Renal cortex interstitium (tissue), 15 donors: ENCODE measurements at places on chromosomes 6 and 20. TPM values are rescaled to one million over a fixed set of nuclear protein-coding genes. Genes with fewer than 3 reads are reported as not detected.

- no peak for DNase-seq
Measured at GRCh38 chr6:99297415-99297814, 52.1 kb downstream of the FAXC start.

The LTB gene
- polyA plus RNA-seq = 0.53 TPM

The SLC22A2 gene
- polyA plus RNA-seq = 15.0 TPM

- no peak for DNase-seq
Measured at GRCh38 chr20:36334281-36335205, 28.4 kb downstream of the DLGAP4 start.

The SLC16A10 gene
- polyA plus RNA-seq = 25.5 TPM

DNA sequence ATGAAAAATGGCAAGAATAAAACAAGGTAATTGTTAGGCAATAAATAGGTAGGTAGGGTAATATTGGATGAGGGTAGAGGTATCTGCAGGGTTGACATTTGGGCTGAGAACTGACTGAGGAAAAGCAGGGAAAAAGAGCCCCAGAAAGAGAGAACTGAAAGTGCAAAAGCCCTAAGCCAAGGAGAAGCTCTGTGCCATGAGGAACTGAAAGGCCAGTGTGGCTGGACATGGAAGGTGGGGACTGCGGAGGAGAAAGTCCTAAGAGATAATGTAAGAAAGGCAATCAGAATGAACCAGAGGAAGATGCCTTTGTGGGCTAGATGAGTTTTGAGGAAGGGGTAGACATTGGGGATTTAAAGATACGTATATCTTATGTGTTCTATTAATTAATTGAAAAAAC is 9.9 kb upstream of the HIVEP2 start:
- DNase-seq = no peak

The SLC24A3 gene
- polyA plus RNA-seq = 4.8 TPM

DNA sequence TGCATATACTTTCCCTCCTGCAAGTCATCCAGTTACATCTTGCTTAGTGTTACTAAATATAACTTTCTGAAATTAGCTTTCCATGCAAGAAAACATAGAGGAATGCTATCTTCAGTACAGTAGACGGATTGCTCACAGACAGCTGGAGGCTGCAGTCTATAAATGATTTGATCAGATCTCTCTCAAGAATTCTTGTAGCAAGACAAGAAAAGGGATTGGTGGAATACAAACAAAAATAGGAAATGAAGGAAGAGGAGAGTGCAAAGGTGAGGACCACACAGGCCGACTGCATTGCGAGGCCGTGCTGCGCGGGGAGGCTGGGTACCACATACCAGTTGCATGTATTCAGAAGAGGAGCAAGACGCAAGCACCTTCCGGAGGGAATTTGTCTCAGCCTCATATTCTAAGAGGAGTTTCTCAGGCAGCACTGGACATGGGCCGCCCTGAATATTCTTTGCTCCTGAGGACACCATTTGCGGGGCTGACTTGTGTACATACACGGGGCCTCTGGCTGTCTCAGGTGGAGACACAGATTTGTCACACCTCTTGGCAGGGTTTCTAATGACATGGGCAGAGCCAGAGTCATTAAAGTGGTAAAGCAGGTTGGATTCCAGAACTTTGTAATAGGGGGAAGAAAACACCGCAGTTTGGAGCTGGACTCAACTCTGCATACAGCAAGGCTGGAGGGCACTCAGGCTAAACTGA is 22.7 kb upstream of the KIF25 start:
- no peak for DNase-seq

DNA sequence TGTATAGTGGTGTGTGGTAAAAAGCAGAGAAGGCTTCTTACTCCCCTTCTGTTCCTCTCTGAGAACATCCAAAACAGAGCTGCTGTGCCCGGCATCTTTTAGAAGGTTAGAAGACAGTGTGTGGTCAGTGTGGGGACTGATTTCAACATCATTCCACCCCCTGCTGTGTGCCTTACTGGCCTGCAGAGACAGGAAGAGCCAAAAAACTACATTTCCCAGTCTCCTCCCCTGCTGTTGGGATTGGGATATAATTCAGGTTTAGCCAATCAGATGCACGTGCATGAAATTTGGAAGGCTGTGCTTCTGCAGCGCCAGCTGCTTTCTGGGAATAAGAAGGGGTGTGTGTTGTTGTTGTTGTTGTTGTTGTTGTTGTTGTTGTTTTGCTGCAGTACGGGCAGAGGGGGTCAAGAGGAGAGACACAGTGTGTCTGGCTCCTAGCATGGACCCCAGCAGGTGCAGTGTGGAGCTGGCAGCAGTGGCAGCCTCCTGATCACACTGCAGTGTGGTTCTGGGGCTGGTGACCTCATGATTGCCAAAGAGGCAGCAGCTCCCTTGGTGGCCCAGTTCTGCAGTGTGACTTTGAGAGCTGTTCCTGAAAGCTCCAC is 74.7 kb downstream of the MRPL14 start:
- DNase-seq = no peak

DNA sequence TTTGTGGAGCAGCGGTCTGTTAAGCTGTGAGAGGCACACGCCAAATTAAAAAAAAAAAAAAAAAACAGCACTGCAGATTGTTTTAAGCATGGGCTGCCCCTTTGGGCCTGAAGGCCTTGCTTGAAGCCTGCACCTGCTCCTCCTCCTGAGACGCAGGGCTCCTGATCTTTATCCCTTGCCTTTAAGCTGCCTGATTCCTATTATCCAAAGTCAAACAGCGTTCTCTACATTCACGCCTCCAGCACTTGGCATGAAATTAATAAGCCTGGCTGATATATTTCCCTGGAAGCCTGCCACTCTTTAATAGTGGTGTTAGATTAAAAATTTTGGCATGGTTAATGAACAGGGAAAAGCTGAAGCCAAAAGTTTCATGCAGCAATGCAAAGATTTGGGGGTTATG is 163.9 kb downstream of the FAXC start:
- no peak for DNase-seq

- no peak for DNase-seq
Measured at GRCh38 chr6:109117346-109118035, 22.2 kb downstream of the CEP57L1 start.

The BHLHE23 gene
- not detected for polyA plus RNA-seq

The TNF gene
- polyA plus RNA-seq = 0.18 TPM

DNA sequence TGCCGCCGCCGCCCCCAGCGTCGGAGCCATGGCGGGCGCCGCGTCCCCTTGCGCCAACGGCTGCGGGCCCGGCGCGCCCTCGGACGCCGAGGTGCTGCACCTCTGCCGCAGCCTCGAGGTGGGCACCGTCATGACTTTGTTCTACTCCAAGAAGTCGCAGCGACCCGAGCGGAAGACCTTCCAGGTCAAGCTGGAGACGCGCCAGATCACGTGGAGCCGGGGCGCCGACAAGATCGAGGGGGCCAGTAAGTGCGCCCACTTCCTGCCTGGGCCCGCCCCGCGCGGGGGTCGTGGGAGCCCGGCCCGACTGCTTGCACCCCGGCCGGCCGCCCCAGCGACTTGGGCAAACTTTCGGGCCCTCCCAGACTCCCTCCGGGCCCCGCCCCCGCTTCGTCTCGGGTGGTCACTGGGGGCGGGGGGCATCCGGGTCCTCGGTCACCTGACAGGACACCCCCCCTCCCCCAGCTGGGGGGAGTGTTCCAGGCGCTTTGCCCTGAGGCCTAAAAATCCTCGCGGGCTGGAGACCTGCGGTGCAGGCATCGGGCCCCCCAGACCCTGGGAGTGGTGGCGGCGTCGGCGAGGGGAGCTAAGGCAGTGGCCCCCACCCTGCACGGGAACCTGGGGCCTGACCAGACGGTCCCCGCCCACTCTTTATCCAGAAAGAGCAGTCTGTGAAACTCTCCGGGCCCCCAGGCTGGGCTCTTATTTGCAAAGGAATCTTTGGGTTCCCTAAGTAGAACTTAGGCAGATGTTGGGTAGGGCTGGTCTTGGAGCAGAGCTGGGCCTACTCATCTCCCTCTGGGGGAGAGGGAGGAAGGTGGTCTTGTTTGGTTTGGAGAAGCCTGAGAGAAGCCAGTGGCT is 501 bp downstream of the PLCG1 start:
- peak; percentile 79 for DNase-seq

DNA sequence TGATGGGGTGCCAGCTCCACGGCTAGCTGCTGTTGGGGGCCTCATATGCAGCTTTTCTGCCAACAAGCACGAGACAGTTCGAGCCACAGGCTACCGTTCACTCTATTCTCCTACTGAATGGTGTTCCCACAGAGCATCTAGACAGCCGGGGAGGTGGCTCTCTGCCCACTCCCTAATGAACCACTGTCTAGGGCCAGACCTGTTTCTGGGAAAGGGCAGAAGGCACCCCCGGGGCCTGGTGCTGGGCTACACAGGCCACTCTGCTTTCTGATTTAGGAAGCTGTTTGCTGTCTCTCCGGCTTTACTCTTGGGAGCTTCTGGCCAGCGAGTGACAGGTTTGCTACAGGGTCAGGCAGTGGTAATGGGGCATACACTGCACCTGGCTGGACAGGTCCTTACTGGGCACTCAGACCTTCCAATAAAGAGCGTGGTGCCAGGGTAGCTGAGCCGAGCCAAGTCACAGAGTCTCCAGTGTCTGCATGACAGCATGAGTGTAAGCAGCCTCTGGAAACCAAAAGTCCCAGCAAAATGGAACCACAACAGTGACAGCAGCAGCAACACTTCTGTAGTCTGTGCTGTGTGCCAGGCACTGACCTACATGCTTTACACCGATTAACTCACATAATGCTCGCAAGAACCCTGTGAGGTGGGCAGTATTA is 8.4 kb downstream of the CCDC167 start:
- DNase-seq = no peak

DNA sequence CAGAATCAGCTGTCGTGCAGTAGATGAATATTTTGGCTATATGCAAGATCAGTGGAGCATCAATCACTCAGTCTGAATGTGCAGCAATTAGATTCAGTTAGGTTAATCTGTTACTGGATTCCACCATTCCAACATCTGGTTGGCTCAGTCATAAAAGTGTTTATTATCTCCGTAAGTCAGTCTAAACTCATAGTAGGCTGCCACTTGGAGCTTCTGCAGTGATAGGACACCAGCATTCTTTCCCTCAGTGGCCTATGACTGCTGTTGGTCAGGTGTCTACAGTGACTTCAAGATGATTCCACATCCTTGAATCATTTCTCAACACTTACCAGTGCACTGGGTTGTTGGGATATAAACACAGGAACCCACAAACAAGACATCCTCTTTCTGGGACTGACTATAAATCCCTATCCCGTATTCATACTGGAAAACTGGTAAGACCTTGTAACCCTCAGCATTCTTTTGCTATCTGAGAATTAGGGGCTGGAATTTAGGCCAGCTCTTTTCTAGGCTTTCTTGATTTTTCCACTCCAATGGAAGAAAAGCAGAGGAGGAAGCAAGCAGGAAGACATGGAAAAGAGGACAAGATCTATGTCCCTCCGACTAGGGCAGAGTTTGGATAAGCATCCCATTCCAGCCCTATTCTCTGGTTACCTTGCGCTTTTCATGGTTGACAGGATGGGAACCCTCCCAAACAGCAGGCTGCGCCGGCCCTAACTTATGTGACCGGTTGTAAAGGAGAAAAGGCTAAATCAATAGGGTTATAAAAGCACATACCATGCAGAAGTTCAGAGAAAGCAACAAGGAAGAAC is 919.6 kb downstream of the KIF16B start:
- no peak for DNase-seq

The SYTL3 gene
- 3.2 TPM for polyA plus RNA-seq

The TMEM200A gene
- polyA plus RNA-seq = 24.3 TPM

The SIRPD gene
- polyA plus RNA-seq = not detected

- no peak for DNase-seq
Measured at GRCh38 chr20:62306414-62307187, 3.8 kb downstream of the ADRM1 start.

DNA sequence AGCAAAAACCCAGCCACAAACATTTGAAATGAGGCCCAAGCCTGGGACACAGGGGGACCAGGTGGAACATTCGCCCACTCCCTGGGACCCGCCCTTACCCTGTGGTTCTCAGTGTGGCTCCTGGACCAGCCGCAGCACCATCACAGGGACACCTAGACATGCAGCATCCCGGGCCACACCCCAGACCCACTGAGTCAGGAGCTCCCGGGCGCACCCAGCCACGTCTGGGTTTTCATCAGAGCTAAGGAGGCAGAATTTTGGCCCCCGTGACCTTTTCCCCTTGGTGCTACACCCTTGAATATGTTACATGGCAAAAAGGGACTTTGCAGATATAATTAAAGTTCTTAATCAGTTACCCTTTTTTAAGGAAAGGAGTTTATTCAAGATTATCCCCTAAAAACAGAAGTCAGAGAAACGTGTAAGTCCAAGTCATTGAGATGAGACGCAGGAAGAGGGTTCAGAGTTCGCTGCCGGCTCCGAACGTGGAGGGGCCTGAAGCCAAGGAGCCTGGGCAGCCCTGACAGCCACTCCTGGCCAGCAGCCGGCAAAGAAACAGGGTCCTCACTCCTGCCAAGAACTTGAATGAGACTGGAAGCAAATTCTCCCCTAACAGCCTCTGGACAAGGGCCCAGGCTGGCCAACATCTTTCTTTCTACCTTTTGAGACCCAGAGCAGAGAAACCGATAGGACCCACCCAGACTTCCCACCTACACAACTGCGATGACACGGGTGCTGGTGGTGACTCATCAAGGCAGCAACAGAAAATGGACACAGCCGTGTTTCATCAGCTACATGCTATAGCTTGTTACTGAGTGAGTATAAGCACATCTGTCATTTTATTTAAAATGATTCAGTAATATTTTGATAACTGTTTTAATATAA is 25.3 kb downstream of the BFSP1 start:
- DNase-seq = no peak

DNA sequence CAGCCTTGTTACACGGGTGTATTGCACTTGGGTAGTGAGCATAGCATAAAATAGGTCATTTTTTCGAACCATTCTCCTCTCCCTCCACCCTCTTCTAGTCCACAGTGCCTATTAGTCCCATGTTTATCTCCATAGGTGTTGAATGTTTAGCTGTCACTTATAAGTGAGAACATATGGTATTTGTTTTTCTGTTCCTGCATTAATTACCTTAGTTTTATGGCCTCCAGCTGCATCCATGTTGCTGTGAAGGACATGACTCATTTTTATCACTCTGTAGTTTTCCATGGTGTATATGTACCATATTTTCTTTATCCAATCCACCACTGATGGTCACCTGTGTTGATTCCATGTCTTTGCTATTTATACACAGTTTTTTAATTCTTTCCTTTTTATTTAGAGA is 889.5 kb downstream of the EYS start:
- no peak for DNase-seq

DNA sequence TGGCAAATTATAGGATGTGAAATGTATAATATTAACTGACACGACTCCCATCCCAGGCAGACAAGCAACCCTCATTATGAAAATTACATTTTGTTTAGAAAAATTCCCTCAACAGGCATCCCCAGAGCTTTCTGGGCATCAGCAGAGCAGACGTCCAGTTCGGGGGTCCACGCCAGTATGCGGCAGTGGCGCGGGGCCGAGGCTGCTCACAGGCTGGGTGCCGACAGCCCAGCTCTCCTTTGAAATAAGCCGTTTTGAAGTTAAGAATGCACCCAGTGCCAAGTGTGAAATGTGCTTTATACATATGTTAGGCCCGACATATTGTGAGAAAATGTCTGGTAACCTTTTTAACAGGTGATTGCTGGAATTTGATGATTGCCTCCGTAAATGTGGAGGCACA is 50.4 kb downstream of the RPP40 start:
- DNase-seq = no peak

The PDRG1 gene
- polyA plus RNA-seq = 21.8 TPM

- DNase-seq = no peak
Measured at GRCh38 chr20:2804041-2804828, 3.8 kb upstream of the CPXM1 start.

The BPIFB3 gene
- not detected for polyA plus RNA-seq

The SALL4 gene
- polyA plus RNA-seq = 16.1 TPM

The DUSP15 gene
- 19.6 TPM for polyA plus RNA-seq

The TPMT gene
- polyA plus RNA-seq = 28.5 TPM

GRCh38 chr6:141244366-141244765 is 888.4 kb upstream of the GJE1 start:
- no peak for DNase-seq

The POU5F1 gene
- 25.2 TPM for polyA plus RNA-seq

- no peak for DNase-seq
Measured at GRCh38 chr20:15889514-15890256, 683.6 kb downstream of the KIF16B start.

The PLAGL1 gene
- 88.3 TPM for polyA plus RNA-seq
